ENCODE measurements at places on chromosomes 7 and 10. TPM values are rescaled to one million over a fixed set of nuclear protein-coding genes. Genes with fewer than 3 reads are reported as not detected.

DNA sequence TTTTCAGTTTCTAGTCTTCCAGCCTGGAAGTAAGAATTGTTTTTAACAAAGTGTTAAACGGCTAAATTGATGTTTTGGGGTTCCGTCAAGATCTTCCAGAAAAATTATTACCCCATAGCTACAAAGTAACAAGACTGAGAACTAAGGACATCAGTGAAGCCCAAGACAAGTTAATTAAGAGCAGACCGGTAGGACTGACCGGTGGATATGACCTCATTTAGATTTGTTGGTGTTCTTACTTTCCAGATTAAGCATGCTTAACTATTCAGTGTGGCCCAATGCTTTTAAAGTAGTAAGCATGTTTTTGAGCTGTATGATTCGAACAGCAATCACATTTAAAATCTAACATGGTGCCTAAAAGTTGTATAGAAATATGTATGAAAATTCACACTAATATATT lies 73.1 kb upstream of the RPA3 start:
- DNase-seq, result no peak

GRCh38 chr7:19378345-19378714 lies 233.1 kb upstream of the FERD3L start:
- DNase-seq, result no peak

DNA sequence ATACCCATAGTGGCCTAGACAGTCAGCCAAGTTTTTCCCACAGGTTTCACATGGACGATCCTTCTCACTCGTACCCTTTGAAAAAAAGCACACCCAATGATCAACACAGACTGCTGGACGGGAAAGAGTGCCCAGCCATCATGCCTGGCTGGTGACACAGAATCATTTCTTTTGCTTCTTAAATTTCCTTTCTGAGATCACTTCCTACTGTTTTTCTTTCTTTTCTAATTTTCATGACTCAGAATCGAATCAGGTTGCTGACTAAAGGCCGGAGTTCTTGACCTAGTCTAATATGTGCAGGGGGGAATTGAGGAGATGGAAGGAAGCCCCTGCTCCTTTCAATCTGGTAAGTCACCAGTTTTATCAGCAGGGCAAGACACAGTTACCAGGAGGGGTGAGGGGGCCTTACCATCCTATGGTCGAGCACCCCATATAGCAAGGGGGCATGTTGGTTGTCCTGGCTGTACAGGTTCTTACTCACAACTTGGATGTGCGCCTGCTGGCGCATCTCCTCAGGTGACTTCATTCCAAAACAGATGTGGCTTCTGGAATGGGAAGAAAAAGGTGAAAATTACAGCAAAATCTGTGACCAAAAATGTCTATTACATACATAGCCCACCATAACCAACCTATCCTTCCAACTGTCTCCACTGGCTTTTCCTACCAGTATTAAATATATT lies 3.5 kb downstream of the POLR3A start:
- no peak for DNase-seq

DNA sequence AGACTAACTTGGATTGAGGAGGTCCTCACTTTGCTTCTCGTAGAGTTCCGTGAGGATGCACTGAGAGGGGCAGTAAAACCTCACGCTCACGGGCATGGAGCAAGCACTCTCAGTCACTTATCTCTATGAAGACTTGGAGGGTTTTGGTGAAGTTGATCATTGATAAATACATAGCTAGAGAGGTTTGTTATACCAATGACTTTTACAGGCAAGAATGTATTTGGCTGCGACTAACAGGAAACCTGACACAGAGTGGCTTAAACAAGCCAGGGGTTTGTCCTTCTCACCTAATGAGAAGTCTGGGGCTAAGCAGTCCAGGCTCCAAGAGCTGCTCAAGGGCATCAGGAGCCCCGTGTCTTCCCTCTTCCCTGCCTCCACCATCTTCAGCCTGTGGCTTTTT lies 6.1 kb downstream of the BICC1 start:
- DNase-seq, result no peak

- DNase-seq, result no peak
Observed at GRCh38 chr7:66697449-66698438, 42.8 kb upstream of the RABGEF1 start.

- DNase-seq, result no peak
Observed at GRCh38 chr10:58326967-58327381, 7.8 kb upstream of the UBE2D1 start.

- DNase-seq, result no peak
Observed at GRCh38 chr7:368651-369475, 78.9 kb downstream of the FOXL3 start.

GRCh38 chr7:17058568-17058967 lies 176.8 kb upstream of the AGR3 start:
- no peak for DNase-seq

DNA sequence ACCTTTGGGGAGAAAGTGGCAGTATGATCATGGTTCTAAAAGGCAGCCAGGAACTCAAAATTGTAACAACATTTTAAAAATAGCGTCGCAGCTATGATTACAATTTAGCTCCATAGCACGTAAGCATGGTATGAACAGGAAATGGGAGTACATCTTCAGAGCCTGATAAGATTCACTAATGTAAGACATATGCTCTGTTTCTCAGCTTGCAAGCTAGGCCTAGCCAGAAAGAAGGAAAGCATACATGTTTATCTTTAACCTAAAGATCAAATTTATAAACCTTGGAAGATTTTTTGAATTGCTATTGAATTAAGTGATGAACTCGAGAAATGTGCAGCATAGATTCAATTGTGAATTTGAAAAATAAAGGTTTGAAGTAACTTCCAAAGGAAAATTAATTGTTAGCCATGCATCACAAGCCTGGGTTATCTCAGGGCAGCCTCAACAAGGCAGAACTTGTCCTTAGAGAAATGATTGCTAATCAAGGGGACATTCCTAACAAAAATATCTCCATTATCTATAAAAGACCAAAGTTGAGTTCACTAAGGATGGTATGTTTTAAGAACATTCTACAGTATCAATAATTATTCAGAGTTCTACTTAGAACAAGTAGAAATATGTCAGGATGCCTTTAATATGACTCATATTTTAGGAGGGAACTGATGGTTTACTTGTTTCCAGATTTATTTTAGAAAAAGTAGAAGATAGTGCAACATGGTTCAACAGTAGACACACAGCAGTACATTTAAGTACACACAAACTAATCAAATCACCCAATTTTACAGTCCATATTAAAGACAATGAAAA lies 38.8 kb upstream of the SEPTIN7 start:
- DNase-seq, result no peak

The FXYD4 gene
- total RNA-seq, result not detected

All from pancreas (tissue), 10 donors.